A549 treated with Hydrocortisone at 1 μM for 4 hours (cell line): ENCODE measurements at places on chromosomes 6 and 20. TPM values are rescaled to one million over a fixed set of nuclear protein-coding genes. Genes with fewer than 3 reads are reported as not detected.

GATA5 gene
- total RNA-seq: 0.45 to 0.82 TPM (median 0.71 TPM) in 5 replicates

TENT5A gene
- total RNA-seq: 0.85 to 1.3 TPM (median 1.0 TPM) in 5 replicates

NFATC2 gene
- total RNA-seq: 6.7 to 8.6 TPM (median 8.2 TPM) in 5 replicates

MLIP gene
- not detected in 5 replicates for total RNA-seq

CCM2L gene
- 0.28 to 0.68 TPM (median 0.36 TPM) in 5 replicates for total RNA-seq

CST4 gene
- not detected in 5 replicates for total RNA-seq
